ENCODE measurements at places on chromosomes 3 and 15.
A peak's percentile ranks its signal among the peaks of the same experiment; 100 is the strongest.

GRCh38 chr3:177523872-177524438 is 326.7 kb upstream of the TBL1XR1 start:
- peak; percentile 59 for DNase-seq

DNA sequence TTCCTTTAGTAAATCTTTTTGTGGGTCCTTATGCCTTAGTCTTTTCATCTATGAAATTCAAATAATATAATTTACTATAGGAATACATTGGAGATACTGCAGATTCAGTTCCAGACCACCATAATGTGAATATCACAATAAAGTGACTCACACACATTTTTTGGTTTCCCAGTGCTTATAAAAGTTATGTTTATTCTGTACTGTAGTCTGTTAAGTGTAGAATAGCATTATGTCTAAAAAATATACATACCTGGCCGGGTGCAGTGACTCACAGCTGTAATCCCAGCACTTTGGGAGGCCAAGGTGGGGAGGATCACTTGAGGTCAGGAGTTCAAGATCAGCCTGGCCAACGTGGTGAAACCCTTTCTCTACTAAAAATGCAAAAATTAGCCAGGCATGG is 53.9 kb upstream of the PAQR5 start:
- DNase-seq, result no peak

- no peak for DNase-seq
Measured at GRCh38 chr3:60185161-60185560, 1066.1 kb downstream of the FHIT start.

DNA sequence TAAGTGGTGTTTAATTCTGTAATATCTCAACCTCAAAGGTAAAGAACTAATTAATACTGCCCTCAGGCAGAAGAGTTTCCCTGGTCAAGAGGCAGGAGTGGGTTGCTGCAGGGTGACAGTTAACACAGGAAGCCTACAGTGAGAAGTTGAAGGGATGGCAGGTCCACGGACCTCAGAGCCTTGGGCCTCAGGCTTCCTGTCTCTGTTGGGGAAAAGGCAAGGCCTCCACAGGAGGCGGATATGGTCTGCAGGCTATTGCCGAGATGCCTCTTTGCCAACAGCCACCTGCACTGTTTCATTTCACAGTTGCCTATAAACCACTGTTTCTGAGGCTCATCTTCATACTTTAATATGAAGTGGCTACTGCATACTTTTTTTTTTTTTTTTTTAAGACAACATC is 33.3 kb upstream of the RPN1 start:
- DNase-seq, result no peak

GRCh38 chr3:37742574-37743212 is 119.0 kb upstream of the CTDSPL start:
- DNase-seq, result no peak

DNA sequence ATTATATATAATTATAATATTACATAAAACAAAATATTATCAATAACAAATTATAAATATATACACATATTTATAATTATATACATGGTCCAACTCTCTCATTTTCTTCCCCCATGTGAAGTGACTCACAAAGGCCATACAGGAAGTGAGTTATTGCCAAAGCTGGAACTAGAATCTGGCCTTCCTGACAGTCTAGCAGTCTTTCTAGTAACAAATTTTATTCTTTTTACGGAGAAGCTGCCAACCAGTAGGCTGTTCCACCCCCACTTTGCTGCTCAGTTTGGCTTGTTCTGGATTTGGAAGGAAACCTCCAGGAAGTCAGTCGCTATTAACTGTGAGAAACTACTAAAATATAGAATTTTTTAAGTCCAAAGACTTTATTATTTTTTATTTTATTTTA is 79.6 kb downstream of the DHX36 start:
- DNase-seq, result peak; percentile 52

All from choroid plexus epithelial cell (primary cell).